Pancreas (tissue), 10 donors: ENCODE measurements at places on chromosomes 16 and 17. TPM values are rescaled to one million over a fixed set of nuclear protein-coding genes. Genes with fewer than 3 reads are reported as not detected.

Gene CCL16
- total RNA-seq, result not detected

Gene KRT16
- total RNA-seq, result not detected

Gene FOXF1
- total RNA-seq, result 0.16 TPM

- no peak for DNase-seq
- H3K27ac ChIP-seq, result no peak overlapping the region
- no peaks in the 10 kb centered on the region for H3K27me3 ChIP-seq
- no peaks in the 10 kb centered on the region for H3K36me3 ChIP-seq
These were observed 38.9 kb upstream of the HELZ start for GRCh38 chr17:67283731-67284516.

GRCh38 chr16:71264299-71264698 is 24.9 kb downstream of the CMTR2 start:
- no peaks in the 10 kb centered on the region for H3K4me1 ChIP-seq
- H3K4me3 ChIP-seq, result no peak overlapping the region
- no peaks in the 10 kb centered on the region for H3K27me3 ChIP-seq
- no peaks in the 10 kb centered on the region for H3K36me3 ChIP-seq
- no peak for DNase-seq

GRCh38 chr16:5951486-5951885 is 853.9 kb upstream of the EEF2KMT start:
- no peaks in the 10 kb centered on the region for H3K27me3 ChIP-seq
- no peak overlapping the region for H3K27ac ChIP-seq
- no peak for DNase-seq

- H3K27me3 ChIP-seq, result no peaks in the 10 kb centered on the region
- no peak for DNase-seq
- H3K4me1 ChIP-seq, result no peaks in the 10 kb centered on the region
- no peak overlapping the region for H3K27ac ChIP-seq
These were observed 23.4 kb downstream of the PIK3R5 start for GRCh38 chr17:8941980-8942622.

DNA sequence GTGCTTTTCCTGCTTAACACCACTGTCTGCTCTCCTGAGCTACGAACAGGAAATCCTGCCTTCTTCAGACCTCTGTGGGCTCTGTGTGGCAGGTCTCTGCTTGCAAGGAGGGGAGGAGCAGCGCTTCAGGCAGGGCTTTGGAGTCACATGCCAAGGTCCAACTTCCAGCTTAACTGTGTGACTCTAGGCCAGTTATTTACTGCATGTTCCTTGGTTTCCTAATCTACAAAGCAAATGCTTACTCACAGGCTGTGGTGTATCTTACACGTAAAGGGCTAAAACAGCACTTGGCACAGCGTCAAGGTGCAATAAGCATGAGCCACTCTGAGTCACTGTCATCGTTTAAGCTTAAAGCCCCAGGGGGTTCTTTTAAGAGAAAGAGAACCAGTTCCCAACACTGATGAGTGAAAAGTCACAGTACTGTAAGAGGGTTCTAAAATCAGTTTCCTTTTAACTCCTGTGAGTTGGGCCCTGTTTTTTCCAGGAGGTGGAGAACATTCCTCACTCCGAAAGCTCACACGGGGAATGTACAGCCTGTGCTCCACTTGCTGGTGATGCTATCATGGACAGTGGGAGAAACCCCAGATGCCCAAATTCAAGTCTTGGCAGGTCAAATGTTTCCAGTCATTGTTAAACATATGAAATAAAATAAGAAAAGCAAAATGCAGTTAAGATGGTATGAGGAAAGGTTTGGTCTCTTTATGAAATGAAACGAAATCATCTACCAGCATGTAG is 54.1 kb upstream of the BCAR1 start:
- H3K27ac ChIP-seq, result peak overlapping the region; percentile 92
- peak; percentile 72 for DNase-seq
- no peaks in the 10 kb centered on the region for H3K27me3 ChIP-seq

- H3K27ac ChIP-seq, result no peak overlapping the region
- H3K36me3 ChIP-seq, result no peaks in the 10 kb centered on the region
- DNase-seq, result no peak
- no peaks in the 10 kb centered on the region for H3K4me1 ChIP-seq
These were observed 116.3 kb downstream of the AMFR start for GRCh38 chr16:56309008-56309407.
